ENCODE measurements at places on chromosomes 1 and 21.

DNA sequence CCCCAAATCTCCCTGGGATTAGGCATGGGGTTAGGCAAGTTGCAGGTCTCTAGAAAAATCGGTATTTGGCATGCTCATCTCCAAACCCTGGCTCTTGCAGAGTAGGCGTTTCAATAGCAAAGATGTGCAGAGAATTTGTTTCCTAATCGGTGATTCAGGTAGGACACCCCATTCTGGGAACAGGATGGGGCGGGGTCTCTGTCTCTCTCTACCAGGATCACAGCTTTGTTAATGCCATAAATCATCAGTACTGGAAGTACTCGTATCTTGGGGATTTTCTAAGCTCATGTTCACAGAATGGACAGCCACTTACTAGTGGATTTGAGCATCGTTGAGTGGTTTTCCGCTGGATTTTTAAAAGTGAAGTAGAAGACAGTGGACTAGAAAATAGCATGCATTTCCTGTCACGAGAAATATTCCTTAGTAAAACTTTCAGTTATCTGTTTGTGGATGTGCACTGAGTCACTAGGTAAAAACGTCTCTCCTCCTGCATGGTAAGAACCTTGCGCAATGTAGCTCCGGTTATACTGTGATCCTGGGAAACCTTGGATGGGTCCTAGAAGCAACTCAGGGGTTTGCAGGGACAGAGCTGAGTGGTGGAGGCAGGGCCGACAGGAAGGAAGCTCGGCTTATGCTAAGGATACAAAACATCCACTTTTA, 5.1 kb downstream of the TMEM51 start:
- DNase-seq: no peak

DNA sequence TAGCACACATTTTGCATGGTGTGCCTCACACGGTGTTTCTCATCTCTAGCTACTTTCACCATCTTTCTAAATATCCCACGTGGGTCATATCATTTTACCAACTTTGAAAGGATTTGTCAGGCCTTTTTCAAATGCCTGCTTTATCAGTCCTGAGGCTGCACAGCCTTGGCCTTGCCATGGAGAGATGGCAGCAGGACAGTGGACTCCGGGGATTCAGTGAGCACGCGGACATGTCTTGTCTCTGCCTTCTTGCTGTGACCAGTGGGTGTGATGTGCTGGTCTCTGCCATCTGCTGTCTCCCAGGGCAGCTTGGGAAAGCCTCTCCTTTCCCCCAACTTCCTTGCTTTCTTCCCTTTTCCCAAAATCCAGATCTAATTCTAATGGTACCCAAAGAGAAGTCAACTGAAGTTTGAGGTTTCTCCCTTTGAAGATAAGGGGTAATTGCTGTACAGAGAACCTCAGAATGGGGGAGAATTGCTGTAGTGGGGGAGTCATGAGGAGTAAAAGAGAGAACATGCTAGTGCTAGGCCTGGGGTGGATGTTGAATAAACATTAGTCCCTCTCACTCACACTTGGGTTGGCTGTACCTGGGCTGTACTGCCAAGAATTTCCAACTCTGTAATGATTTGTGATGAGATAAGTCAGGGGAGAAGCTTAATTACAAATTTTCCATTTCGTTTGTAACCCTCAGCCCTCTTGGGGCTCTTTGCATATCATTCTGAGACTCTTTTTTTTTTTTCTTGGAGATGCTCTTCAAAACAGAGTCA, 99.5 kb downstream of the GALNT2 start:
- no peak for DNase-seq

- DNase-seq: no peak
Observed at GRCh38 chr1:92442351-92442750, 44.4 kb downstream of the GFI1 start.

- no peak for DNase-seq
Observed at GRCh38 chr21:32276671-32277070, 2.2 kb downstream of the MIS18A start.

GRCh38 chr1:75668813-75669212, 55.7 kb upstream of the ACADM start:
- no peak for DNase-seq

GRCh38 chr21:43687566-43688399, 28.4 kb downstream of the RRP1B start:
- no peak for DNase-seq

- DNase-seq: no peak
Observed at GRCh38 chr1:1833456-1833855, 55.2 kb upstream of the NADK start.

- DNase-seq: no peak
Observed at GRCh38 chr1:201228011-201228983, 37.7 kb downstream of the IGFN1 start.

DNA sequence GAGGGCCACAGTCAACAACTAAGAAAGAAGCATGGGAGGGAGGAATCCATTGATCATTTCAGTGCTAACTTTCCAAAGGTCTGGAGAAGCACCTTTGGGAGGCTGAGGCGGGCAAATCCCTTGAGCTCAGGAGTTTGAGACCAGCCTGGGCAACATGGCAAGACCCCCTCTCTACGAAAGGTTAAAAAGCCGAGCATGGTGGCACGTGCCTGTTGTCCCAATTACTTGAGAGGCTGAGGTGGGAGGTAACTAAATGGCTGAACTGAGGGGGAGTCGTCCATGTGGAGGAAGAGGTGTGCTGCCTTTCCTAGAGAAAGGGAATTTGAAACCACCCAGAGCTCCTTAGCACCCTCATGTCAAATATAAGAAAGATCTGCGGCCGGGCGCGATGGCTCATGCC, 16.2 kb downstream of the MASP2 start:
- DNase-seq: no peak

GRCh38 chr1:44609412-44609767, 64.9 kb downstream of the TMEM53 start:
- no peak for DNase-seq

- no peak for DNase-seq
Observed at GRCh38 chr1:202661136-202661845, 49.0 kb downstream of the SYT2 start.

GRCh38 chr1:192512426-192513162, 63.0 kb upstream of the RGS1 start:
- DNase-seq: no peak

- DNase-seq: no peak
Observed at GRCh38 chr1:58627221-58627620, 50.2 kb upstream of the TACSTD2 start.

DNA sequence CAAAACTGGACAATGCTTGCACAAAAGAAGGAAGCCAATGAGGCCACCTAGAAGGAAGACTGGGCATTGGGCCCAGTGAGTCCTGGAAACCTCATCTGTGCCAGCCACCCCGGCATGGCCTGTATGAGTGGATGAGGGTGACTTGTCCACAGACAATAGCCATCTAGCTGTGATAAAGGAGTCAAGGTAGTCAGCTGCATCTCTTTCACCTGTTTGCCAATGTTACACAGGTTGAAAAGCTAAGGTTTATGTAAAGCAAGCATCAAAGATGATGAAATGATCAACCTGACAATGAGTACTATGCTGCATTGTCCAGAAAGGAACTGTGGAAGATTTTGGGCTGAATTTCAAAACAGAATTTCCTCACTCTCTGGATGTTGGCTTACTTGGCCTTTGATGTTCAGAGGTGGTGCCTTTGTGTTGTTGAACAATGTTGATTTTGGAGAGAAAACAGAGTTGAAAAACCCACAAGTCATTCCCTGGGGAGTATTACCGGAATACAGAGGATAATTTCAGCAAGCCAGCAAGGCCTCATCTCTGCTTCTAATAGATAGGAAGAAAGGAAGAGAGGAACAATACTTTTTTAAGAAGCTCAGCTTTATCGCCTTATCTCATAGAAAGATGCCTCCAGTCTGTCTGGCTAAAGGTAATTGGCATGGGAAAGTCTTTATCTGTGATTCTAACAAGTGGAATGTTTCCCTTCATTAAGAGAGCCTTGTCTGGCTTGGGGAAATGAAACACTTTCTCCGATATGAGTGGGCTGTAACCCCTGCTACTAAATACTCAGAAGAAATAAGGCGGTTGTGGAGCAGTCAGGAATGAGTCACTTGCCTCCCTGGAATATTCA, 11.4 kb upstream of the SELE start:
- no peak for DNase-seq

GRCh38 chr1:201264554-201264953, 18.8 kb upstream of the PKP1 start:
- DNase-seq: no peak

DNA sequence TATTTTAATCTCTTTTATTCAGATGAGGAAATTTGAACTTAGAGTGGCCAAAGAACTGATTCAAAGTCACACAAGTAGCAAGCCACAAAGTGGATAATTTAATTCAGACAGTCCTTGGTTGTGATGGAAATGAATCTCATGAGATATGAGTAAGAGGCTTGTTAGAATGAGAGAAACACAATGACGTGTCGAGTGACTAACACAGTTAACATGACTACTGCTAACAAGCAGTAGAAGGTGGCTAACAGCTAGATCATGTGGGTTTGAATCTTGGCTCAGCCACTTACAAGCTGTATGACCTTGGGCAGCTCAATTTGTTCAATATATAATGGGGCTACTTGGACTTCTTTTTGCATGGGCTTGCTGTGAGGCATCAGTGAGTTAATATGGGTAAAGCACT, 104.5 kb upstream of the LMO4 start:
- DNase-seq: no peak

DNA sequence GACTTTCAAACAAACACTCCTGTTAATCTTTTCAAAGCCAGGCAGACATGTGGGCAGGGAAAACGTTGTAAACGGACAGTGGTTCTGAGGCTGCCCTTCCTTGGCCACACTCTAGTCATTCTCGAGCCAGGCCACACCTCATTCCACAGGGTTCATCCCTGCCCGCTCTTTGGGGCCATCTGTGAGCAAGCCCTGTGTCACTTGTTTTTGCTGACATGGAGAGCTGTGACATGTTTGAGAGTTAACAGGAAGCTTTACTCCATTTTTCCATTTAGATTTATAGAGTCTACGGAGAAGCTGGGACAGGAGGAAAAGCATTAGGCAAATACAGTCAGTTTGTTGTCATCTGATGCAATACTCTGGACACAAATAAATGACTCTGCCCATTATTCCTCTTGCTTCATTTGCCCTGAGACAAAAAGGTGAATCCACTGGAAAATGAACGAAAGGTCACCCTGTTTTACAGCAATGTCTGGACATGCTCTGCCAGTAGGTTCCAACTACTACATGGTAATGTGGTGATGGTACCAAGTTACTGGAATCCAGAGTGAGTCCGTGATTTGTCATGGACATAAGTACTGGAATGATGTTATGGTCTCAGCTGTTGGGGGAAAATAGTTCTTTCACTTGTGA, 126.9 kb downstream of the CLIC6 start:
- DNase-seq: peak; percentile 58

DNA sequence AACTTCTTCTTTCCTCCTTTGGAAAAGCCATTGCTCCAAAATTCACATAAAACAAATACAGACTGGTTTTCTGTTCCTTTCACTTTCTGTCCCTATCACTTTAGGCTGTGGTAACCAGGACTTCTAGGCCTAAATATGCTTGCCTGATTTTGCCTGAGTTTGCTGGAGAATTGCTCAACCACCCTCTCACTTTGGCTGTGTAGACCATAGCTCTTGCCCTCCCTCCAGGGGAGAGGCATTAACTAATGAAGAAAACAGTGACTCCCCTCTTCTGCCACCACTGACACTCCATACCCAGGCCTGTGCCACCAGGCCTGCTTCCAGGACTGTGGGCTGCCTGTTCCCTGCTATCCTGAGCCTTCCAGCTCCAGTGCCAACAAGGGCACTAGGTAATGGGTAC, 163.5 kb downstream of the TOMM20 start:
- no peak for DNase-seq

GRCh38 chr1:202615501-202616354, 94.5 kb downstream of the SYT2 start:
- DNase-seq: no peak

GRCh38 chr1:230905733-230906132, 37.4 kb upstream of the C1orf198 start:
- no peak for DNase-seq

- no peak for DNase-seq
Observed at GRCh38 chr1:84693005-84693404, 2.7 kb upstream of the SSX2IP start.

- DNase-seq: no peak
Observed at GRCh38 chr1:116940814-116941599, 31.3 kb downstream of the PTGFRN start.

- DNase-seq: no peak
Observed at GRCh38 chr1:206782448-206782847, 10.2 kb upstream of the IL10 start.

GRCh38 chr1:167987174-167987573, 50.3 kb upstream of the MPC2 start:
- DNase-seq: no peak

GRCh38 chr1:23902321-23903278, 10.6 kb downstream of the CNR2 start:
- DNase-seq: no peak

DNA sequence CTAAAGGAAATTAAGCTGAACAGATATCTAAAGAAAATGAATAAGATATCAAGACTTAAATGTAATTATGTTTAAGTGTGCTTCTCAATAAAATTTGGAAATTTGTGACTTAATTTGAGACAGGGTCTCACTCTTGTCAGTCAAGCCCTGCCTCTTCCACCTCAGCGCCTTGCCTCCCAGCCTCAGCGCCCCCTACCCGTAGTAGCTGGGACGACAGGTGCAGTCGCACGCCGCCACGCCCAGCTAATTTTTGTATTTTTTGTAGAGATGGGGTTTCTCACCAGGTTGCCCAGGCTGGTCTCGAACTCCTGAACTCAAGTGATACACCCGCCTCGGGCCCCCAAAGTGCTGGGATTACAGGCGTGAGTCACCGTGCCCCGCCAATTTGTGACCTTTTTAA, 117.0 kb downstream of the CLEC20A start:
- DNase-seq: no peak

DNA sequence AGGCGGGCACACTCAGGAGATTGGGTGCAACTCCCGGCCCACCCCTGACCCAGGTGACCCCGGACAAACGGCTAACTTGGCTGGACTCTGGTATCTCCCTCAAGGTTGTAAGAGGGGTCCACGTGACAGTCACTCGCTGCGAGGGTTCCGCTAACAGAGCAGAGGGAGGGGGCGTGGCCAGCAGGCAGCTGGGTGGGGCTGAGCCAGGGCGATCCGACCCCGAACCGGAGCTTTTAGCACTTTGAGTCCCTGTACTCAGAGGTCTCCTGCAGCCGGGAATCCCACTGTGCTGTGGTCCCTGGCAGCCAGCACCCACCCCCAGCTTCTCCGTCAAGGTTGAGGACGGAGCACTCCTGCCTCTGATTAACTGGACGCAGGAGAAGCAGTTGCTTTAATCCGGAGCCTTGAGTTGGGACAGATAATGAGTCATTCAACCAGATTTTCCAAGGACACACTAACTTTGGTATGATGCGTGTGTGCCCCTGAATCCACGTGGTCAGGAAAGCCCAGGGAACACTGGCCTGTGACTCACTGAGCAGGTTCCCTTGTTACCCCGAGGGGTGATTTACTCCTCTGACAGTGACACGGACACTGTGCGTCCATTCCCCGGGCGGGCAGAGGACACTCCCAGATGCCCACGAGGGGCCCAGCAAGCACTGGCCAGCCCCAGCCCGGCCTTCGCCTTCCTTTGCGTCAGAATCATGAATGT, 16.8 kb downstream of the TRPM2 start:
- no peak for DNase-seq

- DNase-seq: no peak
Observed at GRCh38 chr1:95179205-95179986, 54.6 kb upstream of the RWDD3 start.

GRCh38 chr1:92123868-92124267, 43.7 kb downstream of the BTBD8 start:
- DNase-seq: no peak
